ENCODE measurements at places on chromosomes 7 and 10.

GRCh38 chr10:104028823-104029520 is 56.7 kb downstream of the COL17A1 start:
- no peak for DNase-seq

- DNase-seq: no peak
Measured at GRCh38 chr10:129108378-129108777, 358.7 kb upstream of the MGMT start.

DNA sequence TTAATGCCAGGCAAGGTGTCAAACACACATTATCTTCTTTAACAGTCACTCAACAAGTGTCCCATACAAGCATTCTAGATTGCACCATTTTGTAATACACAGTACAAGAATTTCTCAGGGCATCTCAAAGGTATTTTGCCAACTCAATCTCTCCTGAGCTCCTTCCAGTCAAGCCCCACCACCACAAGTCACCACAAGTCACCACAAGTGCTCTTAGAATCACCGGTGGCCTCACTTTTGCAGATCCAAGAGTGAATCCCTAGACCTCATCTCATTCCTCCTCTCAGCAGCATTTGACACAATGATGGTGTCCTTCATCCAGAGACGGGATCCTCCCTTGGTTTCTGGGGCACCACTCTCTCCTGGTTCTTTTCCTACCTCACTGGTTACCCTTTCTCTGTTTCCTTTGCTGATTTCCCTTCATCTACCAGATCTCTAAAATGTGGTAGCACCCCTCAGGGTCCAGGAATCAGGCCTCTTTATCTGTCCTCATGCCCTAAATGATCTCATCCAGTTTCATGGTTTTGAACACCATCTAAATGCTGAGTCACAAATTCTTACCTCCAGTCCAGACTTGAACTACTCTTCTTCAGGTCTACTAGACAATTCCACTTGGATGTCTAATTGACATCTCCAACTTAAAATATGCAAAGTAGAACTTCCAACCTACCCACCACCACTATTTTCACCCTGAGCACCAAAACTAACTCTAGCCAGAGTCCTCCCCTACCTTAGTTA is 26.9 kb downstream of the VPS41 start:
- DNase-seq: no peak

- DNase-seq: no peak
Measured at GRCh38 chr7:128954830-128955802, 17.4 kb downstream of the IRF5 start.

DNA sequence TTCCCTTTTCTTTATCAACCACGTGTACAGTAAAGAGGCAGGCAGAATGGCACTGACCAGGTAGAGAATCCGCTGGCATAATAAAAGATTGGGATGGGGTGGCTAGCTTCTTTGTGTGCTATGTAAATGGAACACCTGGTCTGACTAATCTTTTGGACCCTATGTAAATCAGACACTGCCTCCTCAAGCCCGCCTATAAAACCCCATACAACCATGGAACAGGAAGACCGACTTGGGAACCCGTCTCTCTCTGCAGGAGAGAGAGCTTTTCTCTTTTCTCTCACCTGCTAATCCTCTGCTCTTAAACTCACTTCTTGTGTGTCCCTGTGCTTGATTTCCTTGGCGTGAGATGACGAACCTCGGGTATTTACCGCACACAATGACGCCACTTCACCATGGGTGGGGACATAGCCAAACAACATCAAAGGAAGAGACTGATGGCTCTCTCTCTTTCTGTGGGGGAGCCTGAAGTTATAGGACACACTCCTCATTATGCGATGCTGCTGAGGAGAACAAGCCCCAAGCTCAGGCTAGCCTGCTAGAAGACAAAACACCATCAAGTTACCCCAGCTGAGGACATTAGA is 94.2 kb downstream of the ARL5B start:
- no peak for DNase-seq

- no peak for DNase-seq
Measured at GRCh38 chr10:86871563-86872183, 85.7 kb downstream of the MMRN2 start.

GRCh38 chr7:21086688-21087087 is 300.0 kb upstream of the SP8 start:
- no peak for DNase-seq

GRCh38 chr10:47078393-47079203 is 167.4 kb downstream of the PTPN20 start:
- DNase-seq: no peak

GRCh38 chr10:91247360-91248111 is 27.1 kb downstream of the PCGF5 start:
- no peak for DNase-seq

- DNase-seq: peak; percentile 67
Measured at GRCh38 chr7:4681886-4682620, at the start of gene FOXK1. Gene FOXK1, plus strand, starts transcription at chr7:4682295. Its CDS starts 14 bp downstream, at chr7:4682309.

GRCh38 chr7:6167004-6167551 is 105.3 kb downstream of the CYTH3 start:
- DNase-seq: no peak

DNA sequence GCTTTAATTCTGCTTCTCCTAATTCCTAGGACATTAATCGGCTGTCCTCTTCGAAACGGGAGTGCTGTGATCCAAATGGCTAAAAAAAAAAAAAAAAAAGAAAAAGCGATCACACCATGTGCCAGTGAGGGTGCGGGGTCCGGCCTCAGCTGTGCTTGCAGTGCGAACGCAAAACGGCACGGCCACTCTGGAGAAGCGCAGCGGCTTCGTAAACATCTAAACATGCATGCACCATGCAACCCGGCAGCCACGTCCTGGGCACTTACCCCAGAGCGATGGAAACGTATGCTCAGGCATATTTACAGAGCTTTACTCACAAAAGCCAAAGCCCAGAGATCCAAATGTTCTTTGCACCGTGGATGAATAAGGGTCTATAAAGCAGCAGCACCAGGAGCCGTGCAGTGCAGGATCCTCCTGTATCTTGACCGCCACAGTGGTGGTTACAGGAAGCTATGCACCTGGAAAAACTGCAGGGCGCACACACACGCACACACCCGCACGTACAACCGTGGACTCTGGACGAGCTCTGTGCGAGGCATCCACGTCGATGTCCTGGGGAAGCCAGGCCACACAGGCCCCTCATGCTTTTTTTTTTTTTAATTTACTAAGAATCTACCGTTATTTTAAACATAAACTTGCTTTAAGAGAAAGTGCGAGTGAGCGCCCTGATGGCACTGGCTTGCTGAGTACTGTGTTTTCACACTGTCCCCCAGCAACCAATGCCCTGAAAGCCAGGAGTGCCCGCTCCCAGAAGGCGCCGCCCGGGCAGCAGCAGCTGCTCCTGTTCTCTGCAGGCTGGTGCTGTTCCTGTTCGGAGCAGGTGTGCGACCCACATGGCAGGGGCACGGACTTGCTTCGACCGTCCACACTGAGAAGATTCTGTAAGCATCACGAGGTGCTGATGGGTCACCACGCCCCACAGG is 25.0 kb downstream of the GPER1 start:
- DNase-seq: no peak

DNA sequence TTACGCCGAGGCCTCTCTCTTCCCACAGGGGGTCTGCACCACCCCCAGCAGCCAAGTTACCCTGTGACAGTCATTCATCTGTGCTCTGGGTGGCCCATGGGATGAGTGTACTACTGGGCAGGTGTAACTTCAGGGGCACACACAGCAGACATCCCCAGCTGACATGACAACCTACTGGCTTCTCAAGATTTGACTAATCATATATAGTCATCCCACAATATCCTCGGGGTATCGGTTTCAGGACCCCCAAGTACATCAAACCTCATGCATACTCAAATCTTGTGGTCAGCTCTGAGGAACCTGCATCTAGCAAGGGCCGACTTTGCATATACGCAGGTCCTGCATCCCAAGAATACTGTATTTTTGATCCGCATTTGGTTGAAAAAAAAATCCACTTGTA is 336.9 kb upstream of the C7orf33 start:
- DNase-seq: no peak

DNA sequence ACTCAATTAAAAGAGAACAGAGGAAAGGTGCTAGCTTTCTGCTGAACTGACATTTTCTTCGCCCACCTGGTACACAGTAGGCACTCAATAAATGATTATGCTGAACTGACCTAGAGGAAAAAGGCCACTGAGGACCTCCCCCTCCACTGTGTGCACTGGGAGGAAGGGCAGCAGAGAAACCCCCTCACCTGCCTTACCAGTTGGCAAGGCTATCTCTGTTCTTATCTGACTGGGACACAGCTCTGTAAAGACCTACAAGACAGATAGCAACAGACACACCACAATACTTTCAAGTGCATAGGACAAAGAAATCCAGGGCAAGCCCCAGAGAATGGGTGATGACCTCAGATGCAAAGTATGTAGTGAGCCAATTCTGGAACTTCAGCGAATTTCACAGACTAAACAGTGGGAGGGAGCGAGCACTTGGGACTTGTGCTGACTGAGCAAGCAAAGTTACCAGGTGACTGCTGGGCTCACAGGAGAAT is 30.4 kb downstream of the PDLIM1 start:
- DNase-seq: no peak

- DNase-seq: no peak
Measured at GRCh38 chr7:46349490-46349889, 428.4 kb upstream of the IGFBP3 start.

DNA sequence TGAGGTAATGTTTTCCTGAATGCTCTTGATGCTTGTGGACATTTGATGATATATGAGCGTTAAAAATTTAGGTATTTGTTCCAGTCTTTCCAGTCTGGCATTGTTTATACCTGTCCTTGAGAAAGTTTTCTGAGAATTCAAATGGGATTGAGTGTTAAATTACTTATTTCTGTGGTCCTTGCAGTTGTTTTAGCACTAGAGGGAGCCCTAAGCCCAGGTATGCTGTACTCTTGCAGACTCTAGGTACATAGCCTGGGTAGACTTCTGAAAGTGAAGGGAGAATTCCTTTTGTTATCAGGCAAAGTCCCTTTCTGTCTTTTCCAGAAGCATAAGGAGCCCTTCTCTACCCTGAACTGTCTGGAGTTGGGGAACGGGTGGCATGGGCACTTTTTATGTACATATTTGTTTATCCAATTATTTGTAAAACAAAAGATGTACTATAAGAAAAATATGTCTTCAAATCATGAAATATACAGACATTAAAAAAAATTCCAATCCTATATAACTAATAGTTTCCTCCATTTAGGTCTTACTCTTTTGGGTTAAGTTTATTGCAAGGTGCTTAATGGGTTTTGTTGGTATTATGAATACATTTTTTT is 262.1 kb downstream of the ATRNL1 start:
- DNase-seq: no peak

DNA sequence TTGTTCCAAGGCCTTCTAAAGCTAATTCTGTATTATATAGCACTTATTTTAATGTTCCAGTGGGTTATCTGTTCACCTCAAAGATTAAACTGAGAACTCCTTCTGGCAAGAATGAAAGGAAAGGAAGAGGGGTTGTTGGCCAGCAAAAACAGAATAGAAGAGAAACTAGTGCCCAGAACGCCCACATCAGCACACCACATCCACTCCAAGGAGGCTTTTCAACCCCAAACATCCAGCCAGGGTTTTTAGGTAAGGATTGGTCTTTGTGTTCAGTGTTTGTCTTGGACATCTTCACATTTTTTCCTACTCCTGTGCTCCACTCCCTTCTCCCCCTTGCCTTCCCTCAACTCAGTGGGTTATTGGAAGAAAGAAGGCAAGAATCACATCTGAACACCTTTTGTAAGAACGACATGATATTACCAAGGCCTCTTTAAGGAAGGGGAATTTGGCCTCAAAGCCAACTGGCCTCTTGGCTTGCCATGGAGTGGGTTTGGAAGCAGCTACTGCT is 55.8 kb downstream of the BICC1 start:
- DNase-seq: no peak

DNA sequence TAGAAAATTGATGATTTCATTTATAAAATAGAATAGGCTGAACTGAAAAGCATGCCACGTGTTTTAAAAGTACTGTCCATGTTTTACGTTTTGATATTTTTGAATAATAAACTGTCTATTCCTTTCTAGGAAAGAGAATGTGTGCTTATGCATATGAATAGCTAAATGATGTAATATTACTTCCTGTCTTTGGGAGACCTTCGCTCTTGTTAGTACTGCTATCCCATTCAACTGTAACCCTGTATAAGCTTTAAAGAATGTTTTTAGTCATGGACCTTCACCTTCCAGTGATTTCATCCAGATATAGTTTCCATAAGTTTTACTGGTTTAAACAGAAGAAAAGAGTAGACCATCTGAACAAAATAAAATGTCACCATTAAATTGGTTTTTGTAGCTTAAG is 274.4 kb upstream of the SEMA3A start:
- DNase-seq: no peak

GRCh38 chr10:127855976-127856375 is 36.8 kb downstream of the CLRN3 start:
- no peak for DNase-seq

GRCh38 chr7:157210682-157211081 is 72.0 kb downstream of the UBE3C start:
- DNase-seq: no peak

DNA sequence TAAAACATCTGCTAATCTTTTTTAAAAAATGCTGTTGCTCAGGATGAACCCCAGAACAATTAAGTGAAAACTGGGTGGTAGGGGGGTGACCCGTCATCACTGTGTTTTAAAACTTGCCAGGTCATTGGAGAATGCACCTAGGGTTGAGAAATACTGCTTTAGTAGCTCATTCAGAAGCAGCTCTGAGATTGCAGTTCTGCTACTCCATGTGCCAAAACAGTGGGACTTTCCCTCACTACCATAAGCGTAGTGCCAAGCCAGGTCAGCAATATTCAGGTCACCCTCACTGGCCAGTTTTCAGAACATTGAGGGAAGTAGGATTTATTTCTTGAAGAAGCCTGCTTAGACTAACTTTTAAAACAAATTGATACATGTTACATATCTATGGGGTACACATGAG is 5.2 kb downstream of the STEAP2 start:
- DNase-seq: no peak

- no peak for DNase-seq
Measured at GRCh38 chr7:82494420-82494819, 50.8 kb upstream of the CACNA2D1 start.

- no peak for DNase-seq
Measured at GRCh38 chr10:59363446-59363958, 1.2 kb upstream of the FAM13C start.

DNA sequence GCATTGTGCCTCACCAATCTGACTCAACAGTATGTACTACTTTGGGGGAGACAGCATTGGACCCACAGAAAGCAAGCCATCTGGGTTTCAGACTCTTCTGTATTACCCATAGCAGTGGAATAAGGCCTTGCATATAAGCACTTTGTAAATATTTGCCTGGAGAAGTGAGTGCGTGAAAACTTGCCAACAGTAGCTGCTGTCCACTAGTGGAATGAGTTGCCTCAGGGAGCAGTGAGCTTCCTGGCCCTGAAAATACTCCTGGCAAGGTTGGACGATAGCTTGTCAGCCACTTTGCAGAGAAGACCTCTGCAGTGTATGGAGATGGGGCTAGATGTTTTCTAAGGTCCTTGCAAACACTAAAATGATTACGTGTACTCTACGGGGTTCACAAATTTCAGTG is 21.6 kb downstream of the GARS1 start:
- no peak for DNase-seq

DNA sequence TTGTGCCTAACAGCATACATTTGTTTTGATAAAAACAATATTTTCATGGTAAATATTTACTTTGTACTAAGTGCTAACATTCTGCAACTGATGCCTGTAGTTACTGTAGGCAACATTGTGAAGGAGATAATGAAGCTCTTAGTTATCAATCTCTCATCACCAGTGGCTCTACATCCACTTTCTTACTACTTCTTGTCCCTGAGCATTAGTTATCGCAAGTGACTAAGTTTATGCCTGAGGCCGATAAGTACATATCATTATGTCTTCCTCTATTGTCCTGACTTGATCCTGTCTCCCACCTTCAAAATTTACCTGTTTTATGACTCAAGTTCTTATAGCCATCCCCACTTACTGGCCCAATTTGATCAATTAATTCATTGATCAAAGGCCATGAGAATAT is 63.6 kb downstream of the MACC1 start:
- no peak for DNase-seq

Measured in effector memory CD8-positive, alpha-beta T cell (primary cell).